GM20000 (cell line): ENCODE measurements at places on chromosomes 11 and 22.

DNA sequence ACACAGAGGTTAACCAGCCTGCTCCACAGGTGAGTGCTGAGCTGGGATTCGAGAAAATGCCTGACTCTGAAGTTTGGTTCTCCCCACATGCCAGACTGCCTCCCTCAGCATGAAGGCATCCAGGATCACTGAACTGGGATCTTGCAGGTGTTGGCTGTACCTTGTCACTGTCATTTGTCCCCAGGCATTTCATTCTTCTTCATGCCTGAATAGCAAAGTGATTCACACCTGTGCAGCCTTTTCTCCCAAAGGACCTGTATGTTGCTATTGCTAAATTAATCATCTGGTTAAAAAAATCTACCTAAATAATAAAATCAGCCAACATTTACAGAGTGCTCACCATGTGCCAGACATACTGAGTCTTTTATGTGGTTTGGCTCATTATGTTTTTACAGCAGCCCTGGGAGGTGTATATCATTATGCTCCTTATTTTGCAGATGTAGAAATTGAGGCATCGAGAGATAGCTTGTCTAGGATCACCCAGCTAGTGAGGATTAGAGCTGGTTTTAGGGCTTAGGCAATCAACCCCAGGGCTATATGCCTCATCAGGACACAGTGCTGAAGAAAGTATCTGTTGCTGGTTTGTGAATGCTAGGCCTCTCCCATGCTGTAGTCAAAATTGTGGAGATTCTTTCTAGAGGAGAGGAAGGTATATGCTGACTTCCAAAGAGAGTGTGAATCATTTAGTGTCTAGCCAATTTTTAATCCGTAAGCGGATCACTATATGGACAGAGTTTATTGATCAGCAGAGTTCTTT lies 204.4 kb downstream of the HIPK3 start:
- no peak for DNase-seq

DNA sequence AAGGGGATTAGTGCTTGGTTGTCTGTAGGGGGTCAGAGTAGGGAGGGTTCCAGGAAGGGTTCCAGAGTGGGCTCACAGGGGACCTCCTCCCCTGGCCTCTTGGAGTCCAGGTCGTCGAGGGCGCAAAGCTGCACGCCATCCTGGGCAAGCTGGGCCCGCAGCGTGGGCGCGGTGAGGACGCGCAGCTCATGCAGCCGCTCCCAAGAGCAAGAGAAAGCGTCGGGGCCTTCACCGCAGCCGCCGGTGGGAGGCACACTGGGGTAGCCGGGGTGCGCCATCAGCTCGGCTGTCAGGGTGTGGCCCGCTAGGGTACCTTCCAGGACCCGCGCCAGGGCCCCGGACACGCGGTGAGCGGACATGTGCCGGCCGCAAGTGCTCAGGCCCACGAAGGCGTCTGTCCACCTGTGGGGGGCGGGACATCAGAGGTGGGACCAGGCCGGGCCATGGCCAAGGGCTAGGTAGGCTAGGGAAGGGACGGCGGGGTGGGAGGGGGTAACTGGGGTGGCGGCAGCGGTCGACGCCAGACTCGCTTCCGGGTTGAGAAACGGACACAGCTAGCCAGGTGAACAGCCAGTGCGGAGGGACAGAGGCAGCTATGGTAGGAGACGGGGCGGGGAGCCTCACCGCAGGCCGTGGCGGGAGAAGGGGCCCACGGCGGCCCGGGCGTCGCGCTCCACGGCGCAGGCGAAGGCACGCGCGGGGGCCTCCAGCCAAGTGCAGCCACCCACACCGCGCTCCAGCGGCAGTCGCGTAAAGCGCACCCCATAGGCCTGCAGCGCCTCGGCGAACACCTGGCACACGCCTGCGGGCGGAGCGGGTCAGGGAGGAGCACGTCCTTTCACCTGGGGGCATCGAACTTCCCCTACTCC lies 1.2 kb downstream of the YDJC start:
- no peak for DNase-seq

- peak; percentile 88 for DNase-seq
These were observed 20.2 kb downstream of the RTN4RL2 start for GRCh38 chr11:57480409-57481137.

GRCh38 chr11:123570939-123571580 lies 83.4 kb downstream of the SCN3B start:
- DNase-seq = no peak

- no peak for DNase-seq
These were observed 198.6 kb downstream of the TMEM135 start for GRCh38 chr11:87236368-87236767.

GRCh38 chr11:87306262-87306851 lies 268.6 kb downstream of the TMEM135 start:
- no peak for DNase-seq

GRCh38 chr11:121688860-121689614 lies 236.3 kb upstream of the SORL1-AS1 start:
- no peak for DNase-seq

DNA sequence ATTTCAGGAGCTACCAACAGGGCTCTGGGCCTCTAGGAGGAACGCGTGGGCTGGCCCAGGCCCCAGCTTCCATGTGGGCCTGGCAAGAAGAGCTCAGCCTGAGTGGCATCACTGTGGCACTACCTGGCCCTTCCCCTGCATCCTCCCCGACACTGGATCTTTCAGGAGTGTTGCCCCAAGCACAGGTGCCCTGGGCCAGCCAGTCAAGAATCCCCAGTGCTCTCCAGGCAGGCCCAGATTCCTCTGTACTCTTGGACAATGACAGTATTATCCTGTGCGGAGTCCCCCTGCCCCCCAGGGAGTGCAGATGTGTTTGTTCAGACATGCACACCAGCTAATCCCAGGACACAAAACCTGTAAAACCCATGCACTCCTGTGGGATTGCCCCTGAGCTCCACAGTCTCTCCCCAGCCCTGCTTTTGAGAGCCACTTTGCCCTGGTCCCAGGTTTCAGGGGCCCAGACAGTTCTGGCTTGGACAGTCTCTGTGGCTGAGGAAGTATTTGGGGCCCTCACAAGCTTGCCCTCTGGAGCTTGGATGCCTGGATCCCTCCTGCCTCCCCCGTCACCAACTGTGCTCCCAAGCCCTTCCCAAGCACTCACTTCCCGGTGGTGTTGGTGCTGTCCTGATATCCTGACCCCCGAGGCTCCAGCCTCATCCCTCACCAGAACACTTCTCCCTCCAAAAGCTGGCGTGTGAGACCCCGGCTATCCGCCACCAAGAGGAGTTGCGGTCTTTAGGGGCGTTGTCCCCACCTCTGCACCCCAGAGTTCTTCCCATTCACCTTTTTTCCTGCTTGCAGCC lies 39.9 kb downstream of the KCNC1 start:
- DNase-seq = no peak

- DNase-seq = peak; percentile 84
These were observed 30.0 kb upstream of the TCF20 start for GRCh38 chr22:42300259-42301076.

- no peak for DNase-seq
These were observed at the start of gene OTOG for GRCh38 chr11:17547051-17547577. Gene OTOG, plus strand, starts transcription at chr11:17547259. Its CDS starts 114 bp downstream, at chr11:17547373.

DNA sequence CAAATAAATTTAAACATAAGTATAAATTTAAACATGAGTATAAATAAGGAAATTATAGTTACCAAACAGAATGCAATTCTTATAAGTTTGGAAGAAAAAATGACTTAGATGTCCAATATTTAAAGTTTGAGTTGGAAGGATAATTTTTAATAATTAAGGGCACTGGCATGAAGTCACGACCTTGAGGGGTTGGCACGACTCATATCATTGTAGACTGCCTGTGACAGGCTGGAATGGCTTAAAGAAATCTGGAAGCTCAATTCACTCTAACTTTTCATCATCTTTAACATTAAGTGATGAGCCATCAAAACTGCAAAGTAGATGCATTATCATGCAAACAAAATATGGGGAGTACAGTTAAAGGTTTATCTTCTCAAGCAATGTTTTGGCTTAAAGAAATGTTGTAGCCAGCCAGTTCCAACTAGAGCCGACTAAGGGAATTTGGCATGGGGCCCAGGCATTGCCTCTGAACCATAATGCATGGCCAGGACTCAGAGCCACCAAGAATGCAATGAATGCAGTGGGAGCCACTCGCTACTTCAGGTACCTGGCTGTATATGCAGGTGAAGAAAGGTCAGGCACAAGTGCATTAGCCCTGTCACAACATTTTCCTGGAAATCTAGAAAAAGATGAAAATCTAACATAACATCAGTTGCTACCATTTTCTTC lies 33.4 kb downstream of the PGR start:
- no peak for DNase-seq

DNA sequence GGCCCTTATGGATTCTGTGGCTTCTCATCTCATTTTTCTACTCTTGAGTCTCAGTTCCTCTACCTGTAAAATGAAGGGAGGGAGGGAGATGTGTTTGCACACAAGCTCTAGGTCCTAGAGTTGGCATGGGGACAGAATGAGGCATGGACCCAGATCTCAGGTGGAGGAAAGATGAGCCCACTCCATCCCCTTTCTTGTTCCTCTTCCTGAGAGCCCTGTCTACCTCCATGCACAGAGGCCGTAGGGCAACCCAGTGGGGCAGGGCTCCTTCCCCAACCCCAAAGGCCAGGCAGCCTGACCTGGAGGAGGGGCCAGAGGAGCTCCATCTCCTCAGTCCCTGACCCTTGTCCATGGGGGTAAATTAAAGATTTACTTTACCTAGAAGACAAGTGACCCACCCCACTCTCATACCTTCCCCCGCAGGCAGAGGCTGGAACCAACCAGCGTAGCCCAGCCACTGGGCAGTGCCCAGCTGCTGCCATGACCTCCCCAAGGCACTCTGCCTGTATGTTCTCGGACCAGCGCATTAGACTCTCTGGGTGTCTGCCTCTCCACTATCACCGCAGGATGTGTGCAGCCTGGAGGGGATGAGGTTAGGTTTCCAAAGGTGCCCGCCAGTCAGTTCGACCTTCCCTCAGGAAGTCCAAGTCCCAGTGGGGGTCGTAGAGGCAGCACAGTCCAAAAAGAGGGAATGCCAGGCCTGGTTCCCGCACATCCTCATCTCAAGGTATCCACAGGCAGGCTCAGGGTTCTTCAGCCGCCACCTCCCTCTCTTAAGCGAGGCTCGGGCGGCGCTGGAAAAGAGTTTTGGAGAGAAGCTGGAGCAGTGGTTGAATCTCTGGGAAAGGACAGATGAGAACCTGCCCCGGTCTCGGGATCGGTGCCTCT lies 3.0 kb downstream of the SMTN start:
- no peak for DNase-seq

DNA sequence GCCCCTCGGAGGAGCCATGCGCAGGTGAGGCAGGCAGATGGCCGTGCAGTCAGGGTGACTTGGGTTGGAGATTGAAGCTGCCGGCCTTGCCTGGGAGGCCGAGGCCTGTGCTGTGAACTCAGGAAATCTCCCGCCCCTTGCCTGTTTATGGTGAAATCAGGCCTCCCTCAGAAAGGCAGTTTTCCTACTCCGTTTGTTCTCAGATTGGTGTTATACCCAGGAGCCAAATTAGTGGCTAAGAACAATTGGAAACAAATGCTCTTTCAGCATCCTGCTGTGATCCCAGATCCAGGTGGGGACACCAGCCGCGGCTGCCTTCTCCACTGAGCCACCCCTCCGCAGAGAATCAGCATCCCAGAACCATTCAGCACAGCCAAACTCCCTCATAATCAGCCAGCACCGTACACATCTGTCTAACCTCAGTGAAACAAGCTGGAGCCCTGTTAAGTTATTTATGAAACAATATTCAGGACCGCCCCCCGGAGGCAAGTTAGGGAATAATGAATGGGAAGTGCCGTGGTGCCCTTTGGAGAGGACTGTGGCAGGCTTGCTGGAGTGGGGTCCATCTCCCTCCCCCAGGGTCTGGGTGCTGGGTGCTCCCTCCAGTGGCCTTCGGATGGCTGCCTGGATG lies 60.0 kb downstream of the PKNOX2 start:
- no peak for DNase-seq

GRCh38 chr11:131637469-131638175 lies 267.2 kb downstream of the NTM start:
- no peak for DNase-seq
